ENCODE measurements at places on chromosomes 6 and 20. TPM values are rescaled to one million over a fixed set of nuclear protein-coding genes. Genes with fewer than 3 reads are reported as not detected.

LST1 gene
- 8.4 TPM for polyA plus RNA-seq

GGTLC1 gene
- not detected for polyA plus RNA-seq

- no peak for DNase-seq
Measured at GRCh38 chr6:7649037-7649810, 59.2 kb downstream of the SNRNP48 start.

DNA sequence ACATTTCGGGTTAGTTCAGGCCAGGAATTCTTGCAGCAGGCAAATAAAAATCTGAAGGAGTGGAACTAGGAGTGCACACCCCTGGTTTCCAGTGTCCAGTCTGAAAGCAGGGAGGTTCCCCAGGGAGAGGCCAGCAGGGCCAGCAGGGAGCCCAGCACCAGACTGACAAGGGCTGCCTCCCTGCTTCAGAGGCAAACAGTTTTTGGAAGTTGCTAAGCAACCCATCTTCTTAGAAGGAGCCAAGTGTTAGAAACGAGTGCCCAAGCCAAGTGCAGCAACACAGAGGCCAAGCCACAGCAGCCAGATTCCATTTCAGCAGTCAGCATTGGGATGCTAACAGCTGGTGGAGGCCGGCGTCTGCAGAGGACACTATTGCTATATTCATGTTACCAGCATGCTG lies 179.1 kb downstream of the SYNDIG1 start:
- DNase-seq = no peak

RAET1L gene
- polyA plus RNA-seq = not detected

DNA sequence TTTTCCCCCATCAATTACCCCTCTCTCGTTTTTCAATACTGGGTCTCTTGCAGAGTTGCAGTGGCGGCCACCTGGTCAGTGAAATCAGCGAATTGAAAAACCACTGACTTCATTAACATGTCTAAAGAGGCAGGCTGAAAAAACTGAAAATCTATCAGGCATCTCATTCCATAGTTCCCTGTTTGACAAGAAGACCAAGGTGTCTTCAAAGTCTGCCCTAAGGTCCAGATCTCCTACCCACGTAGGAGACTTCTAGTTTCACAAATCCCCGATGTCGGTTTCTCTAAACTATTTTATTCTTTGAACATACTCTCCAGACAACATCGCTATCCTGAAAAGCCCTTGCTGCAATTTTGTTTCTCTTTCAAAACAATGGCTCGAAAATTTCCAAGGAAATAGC lies 796 bp upstream of the TUBB start:
- DNase-seq = no peak

DNA sequence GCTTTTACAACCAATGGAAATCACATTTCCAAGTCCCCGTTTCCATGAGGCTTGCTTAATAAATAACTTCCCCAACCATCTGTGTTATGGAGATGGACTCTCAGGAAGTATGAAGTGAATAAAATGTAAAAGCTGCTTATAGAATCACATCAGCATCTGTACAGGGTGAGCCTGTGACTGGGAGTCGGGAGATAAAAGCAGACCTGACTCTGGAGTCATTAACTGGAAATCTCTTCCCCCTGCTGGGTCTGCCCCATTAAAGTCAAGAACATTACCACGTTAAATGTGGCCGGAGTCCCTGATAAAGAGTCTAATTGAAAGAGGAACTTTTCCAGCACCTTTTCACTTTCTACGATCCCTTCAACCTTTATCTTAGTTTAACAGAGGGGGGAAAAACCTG lies 368.5 kb downstream of the DOK5 start:
- no peak for DNase-seq

OR2B2 gene
- polyA plus RNA-seq = not detected

- DNase-seq = no peak
Measured at GRCh38 chr6:135181333-135182070, 394 bp downstream of the MYB start.

GRCh38 chr20:40746251-40746650 lies 57.2 kb upstream of the MAFB start:
- no peak for DNase-seq

DNA sequence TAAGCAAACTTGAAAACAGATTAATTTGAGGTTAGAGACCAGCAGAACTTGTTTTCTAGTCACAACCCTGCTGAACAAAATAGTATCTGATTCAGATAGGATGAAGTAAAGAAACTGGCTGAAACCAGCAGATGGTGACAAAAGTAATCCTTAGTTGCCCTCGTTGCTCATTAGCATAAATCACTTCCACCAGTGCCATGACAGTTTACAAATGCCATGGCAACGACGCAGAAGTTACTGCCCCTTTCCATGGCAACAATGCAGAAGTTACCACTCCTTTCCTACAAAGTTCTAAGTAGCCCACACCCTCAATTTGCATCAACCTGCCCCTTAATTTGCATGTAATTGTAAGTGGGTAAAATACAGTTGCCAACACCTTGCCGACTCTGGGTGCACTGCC lies 23.7 kb downstream of the SNRPB start:
- no peak for DNase-seq

GRCh38 chr6:149852180-149852579 lies 12.0 kb downstream of the LRP11 start:
- peak; percentile 7 for DNase-seq

Data from naive thymus-derived CD4-positive, alpha-beta T cell (primary cell).